ENCODE measurements at places on chromosomes 6 and 20.

DNA sequence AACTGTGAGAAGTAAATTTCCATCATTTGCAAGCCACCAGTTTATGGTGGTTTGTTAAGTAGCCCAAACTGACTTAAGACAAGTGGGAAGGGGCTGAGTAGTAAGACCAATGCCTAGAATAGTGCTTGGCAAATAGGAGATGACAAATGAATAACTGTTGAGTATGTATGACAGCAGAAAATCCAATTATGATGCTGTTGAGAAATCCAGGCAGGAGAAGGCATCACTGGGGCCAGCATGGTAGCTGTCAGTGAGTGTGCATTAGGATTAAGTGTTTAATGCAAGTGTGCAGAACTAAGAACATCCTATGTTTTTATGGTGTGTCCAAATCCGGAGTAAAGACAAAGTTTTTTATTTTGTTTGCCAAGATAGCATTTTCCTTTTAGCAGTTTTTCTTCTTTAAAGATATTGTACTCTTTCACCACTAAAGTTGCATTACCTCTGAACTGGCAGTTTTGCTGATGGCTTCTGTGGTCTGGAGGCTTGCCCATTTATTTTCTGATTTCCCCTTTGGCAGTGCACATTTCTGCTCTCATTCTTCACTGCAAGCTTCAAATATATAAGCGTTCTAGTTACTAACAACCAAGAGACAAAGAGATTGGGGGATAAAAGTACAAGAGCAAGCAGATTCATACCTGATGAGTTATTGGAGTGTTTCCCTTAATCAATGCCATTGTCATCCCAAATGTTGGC, 289.7 kb downstream of the KCNQ5 start:
- no peak for DNase-seq

- no peak for DNase-seq
Observed at GRCh38 chr6:18211338-18211737, 53.0 kb downstream of the DEK start.

DNA sequence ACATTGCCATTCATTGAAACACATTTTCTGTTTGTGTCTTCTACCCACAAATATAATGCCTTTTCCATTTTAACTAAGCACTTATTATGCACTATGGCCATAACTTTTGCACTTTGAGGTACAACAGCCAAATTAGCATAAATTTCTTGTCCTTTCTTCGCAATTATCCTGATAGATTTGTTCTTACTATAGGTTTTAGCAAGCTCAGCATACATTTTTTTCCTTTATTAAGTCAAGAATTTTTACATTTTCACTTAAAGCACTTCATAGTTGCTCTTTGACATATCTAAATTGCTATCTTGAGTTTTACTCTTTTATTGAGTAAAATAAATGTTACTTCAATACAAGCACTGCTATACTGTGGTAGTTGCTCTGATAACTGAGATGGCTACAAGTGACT, 5.8 kb downstream of the DEFB114 start:
- DNase-seq: no peak

- DNase-seq: peak; percentile 19
Observed at GRCh38 chr6:129498950-129499842, 210.8 kb downstream of the ARHGAP18 start.

GRCh38 chr6:66662196-66662595, 955.2 kb upstream of the EYS start:
- no peak for DNase-seq

DNA sequence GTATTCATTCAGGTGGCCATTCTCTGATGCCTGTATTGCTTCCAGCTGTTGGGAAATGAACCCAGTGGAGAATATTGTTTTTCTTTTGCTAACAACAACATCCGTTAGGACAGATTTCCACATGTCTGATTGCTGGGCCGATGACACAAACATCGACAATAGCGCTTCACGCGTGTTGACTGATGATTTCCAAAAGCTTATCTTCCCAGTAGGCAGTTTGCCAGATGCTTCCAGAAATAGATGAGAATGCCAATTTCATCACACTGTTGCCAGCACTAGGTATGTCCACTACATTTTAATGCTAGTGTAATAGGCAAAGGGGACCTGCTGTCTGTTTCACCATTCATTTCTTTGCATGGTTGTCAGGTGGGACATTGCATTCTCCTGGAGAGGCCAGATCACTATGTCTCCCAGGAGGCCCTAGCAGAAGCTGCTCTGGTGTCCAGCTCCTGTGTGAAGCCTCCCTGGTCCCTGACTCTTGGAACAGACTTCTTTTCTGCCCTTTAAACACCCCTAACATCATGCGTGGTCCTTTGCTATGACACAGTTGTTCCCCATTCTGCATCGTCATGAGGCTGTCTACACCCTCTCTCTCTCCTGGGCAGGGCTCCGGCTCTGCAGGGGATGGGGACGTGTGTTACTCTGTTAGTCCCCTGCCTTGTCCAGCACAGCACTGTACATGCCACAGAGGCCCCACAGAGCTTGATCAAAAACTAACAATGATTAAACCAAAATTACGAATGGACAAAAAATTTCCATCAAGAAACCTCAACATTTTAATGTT, 181.6 kb downstream of the CDH26 start:
- no peak for DNase-seq

- no peak for DNase-seq
Observed at GRCh38 chr20:50295345-50295744, 104.7 kb downstream of the CEBPB start.

DNA sequence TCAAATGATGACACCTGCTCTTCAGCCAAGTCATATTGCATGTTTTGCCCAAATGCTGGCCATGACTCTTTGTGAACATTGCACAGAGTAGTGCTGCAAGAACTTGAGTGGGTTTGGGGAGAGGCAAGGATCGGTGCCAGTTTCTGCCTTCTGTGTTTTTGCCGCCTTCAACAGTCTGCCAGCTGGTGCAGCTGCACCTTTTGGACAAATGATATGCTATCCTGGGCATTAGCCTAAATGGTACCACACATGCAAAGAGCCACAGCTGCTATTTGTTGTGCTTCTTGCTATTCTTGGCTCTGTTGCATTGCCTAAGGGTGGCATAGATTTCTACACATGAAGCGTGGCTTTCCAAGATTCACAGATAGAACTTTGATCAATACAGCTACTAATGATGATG, 189.0 kb upstream of the CCN2 start:
- no peak for DNase-seq

DNA sequence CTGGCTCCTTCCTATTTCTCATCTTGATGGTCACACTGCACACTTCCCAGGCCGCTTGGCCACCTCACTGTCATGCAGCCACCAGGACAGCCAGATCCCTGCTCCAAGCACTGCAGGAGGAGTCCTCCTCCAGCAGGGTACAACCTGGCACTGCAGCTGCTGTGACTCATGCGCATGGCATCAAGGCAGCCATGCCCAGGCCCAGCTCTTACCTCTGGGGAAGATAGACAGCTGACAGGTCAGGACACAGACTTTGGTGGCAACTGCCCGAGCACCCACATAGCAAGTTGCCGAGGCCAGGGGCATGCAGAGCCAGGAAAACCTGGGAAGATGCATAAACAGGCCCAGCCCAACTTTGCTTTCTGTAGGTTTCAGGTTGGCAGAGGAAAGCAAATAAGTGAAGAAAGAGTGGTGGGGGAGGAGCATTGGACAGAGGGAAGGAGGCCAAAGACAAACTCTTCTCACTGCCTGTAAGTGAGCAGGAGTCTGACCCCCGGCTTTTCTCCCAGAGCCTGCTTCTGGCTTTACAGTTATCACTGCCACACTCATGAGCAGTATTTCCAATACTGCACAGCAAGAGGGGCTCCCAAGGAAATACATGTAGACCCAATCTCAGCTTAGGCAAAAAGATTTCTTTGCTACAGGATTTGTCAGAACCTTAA, 38.8 kb downstream of the SLC22A3 start:
- DNase-seq: no peak

DNA sequence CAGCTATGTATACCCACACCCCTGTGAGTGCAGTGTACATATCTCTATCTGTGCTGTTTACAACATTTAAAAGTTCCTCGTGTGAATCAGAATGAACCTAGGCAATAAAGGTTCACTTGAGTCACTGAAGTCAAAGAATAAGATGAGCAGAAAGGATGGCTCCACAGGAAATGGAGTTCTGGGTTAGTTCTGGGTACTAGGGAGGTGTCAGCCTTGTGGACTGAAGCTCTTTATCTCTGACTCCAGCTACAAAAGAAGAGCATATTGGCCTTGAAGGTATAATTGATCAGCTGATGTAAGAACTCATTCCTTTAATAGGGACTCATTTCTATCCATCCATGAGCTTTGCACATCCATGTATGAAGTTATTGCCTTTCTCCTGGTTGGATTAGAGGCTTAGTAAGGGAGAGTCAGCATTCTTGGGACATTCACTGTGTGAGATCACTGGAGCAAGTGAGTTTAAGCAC, 73.9 kb upstream of the BACH2 start:
- no peak for DNase-seq

- DNase-seq: no peak
Observed at GRCh38 chr6:109695468-109695867, 4.4 kb downstream of the FIG4 start.

GRCh38 chr20:15923030-15923776, 650.0 kb downstream of the KIF16B start:
- no peak for DNase-seq

- DNase-seq: no peak
Observed at GRCh38 chr6:148738946-148739821, 7.6 kb upstream of the UST start.

DNA sequence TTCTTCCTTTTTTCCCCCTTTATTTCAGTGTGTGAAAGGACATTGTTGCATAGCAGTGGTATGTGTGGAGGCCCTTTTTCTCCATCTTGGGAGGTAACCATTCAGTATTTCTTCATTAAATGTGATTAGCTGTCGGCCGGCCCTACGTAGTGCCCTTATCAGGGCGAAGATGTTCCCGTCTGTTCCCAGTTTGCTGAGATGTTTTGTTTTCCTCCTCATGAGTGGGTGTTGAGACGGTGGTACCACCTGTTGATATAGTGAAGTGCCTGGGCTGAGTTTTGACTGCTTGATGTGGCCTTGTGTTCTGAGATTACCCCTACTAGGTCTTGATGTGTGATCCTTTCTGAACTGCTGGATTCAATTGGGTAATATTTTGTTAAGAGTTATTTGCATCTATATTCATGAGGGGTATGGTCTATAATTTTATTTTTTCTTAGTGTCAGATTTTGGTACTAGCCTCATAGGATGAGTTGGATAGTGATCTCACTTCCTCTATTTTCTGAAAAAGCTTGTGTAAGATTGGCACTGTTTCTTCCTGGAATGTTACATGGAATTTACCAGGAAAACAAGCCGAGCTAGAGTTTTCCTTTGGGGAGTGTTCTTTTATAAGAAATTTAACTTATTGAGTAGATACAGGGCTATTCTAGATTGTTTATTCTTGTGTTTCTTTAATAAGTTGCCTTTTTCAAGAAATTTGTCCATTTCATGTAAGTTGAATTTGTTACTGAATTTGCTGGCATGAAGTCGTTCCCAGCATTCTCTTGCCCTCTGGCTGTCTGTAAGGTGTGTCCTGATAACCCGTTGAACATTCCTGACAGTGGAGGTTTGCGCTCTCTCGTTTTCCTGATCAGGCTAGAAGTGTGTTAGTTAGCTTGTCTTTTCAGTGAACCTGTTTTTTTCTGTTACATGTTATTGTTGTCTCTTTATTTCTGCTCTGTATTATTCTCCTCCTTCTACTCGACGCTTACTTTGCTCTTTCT, 4.3 kb downstream of the MTG2 start:
- DNase-seq: no peak

- DNase-seq: no peak
Observed at GRCh38 chr20:61478094-61478493, 226.0 kb downstream of the CDH4 start.

DNA sequence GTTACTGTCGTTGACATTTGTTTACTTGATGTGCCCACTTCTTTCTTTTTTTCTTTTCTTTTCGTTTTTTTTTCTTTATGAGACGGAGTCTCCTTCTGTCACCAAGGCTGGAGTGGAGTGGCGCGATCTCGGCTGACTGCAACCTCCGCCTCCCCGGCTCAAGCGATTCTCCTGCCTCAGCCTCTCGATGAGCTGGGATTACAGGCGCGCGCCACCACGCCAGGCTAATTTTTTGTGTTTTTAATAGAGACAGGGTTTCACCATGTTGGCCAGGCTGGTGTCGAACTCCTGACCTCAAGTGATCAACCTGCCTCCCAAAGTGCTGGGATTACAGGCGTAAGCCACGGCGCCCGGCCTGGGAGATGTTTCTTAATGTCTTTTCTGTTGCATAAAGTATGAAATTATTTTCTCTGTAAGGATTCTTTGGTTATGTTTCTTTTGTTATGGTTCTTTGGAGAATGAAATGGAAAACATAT, 33.3 kb upstream of the PRSS16 start:
- DNase-seq: no peak

DNA sequence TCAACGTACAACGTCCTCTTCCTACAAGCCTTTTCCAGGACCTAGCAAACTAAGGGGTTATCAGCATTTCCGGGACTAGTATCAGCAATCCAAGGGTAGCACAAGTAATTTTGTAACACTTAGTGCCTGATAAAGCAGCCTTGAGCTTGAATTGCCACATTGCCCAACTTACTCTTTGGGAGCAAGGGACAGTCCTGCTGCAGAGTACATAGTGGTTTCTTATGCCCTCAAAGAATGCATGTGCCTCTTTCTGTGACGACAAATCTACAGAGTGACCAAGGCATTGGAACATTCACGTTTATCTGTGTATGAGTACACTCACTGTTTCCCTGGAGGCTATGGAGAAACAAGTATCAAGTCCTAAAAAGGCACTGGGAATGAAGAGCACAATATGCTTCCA, 3.2 kb upstream of the ID4 start:
- DNase-seq: no peak

GRCh38 chr6:69456086-69456485, 340.7 kb downstream of the LMBRD1 start:
- no peak for DNase-seq

- DNase-seq: no peak
Observed at GRCh38 chr6:47452899-47453298, 24.7 kb upstream of the CD2AP start.

GRCh38 chr6:167699141-167699931, 127.4 kb upstream of the AFDN start:
- DNase-seq: peak; percentile 64

GRCh38 chr6:143559051-143559660, 47.6 kb upstream of the FUCA2 start:
- DNase-seq: no peak

- DNase-seq: no peak
Observed at GRCh38 chr20:62601172-62601571, 41.1 kb upstream of the SLCO4A1 start.

DNA sequence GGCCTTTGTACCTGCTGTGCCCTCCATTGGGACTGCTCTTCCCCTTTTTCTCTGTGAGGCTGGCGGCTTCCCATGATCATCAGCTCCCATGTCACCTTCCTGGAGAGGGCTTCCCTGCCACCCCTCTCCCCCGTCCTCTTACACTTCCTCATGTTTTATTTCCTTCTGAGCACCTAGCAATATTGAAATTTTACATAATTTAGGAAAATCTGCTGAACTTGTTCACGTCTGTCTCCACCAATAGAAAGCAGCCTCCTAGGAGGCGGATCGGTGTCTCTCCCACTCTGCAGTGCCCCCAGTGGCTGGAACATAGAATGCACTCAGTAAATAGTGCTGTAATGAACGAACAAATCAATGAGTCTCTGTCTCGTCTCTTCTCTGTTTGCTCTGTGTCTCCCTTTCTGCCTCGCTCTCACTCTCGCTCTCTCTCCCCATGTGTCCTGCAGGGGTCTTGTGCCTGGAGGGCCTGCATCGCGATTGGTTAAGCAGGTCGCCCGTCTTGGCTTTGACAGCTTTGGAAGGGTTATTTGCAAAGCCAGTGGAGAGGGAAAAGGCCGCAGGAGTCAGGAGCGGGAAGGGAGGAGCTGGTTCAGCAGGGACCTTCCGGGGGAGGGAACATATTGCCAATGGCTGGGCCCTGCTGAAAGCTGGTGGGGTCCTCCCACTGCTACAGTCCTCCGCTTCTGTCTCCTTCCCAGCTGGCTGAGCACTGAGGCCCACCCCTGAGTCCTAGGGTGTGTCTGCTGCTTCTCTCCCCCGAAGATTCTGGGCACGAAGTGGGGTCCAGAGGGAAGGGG, 12.1 kb upstream of the OCSTAMP start:
- peak; percentile 57 for DNase-seq
